ENCODE measurements at places on chromosomes 6 and 20. TPM values are rescaled to one million over a fixed set of nuclear protein-coding genes. Genes with fewer than 3 reads are reported as not detected.

ERVFRD-1 gene
- total RNA-seq = not detected

MOXD1 gene
- total RNA-seq = 96.5 TPM

GRCh38 chr20:4167261-4168021 is 152.1 kb upstream of the RNF24 start:
- peak; percentile 38 for DNase-seq

DNA sequence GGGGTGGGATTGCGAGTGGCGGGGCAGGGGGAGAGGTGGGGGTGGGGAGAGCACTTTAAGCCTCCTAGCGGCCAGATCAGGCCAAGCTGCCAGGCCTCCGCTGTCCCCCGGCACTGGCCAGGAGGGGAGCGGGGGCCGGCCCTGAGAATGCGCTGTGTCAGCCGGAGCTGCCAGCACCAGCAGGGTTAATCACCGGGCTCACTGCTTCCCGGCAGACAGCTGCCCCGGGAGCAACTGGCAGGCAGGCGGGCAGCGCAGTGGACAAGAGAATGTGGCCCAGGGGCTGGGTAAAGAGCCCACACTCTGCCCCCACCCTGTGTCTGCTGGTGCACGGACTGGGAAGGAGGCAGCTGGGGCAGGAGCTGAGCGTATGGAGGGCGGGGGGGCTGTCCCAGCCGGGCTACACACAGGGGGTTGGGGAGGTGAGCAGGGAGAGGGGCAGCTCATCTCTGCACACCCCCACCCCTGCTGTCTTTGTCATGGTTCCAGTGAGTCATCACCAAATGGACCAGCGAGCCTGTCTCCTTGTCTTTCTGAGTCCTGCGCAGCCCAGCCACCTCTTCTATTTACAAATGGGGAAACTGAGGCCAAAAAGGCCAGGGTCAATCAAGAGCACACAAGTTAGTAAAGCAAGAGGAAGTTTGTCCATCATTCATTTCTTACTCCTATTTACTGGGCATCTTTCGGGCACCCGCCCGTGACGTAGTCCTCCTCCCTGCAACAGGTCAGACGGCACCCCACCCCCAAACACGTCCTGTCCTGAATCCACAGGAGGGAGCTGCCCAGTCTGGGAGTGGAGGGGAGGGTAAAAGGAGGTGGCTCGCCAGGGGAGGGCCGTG is 2.1 kb upstream of the LAMA5 start:
- peak; percentile 93 for DNase-seq

DNA sequence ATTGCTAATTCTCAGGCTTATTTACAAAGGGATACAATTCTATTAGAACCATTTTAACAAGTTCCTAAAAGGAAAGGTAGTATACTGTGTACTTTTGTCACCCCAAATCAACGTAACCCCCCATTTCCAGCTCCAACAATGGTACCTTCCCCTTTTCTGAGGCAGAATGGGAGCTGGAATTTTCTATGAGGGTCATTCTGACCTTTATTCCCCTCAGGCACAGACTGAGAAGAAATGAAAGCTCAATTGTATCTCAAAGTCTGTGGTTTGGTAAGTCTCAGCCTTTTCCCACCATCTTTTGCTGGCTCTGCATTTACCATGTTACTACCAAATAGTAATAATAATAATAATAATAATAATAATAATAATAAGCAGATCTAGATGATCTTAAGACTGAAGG is 571.0 kb downstream of the RNF144B start:
- DNase-seq = no peak

- peak; percentile 90 for DNase-seq
These were observed 84.4 kb downstream of the GMPR start for GRCh38 chr6:16322666-16323312.

- peak; percentile 42 for DNase-seq
These were observed 187.3 kb upstream of the JAG1 start for GRCh38 chr20:10861090-10861489.
